ENCODE measurements at places on chromosomes 4 and X.

DNA sequence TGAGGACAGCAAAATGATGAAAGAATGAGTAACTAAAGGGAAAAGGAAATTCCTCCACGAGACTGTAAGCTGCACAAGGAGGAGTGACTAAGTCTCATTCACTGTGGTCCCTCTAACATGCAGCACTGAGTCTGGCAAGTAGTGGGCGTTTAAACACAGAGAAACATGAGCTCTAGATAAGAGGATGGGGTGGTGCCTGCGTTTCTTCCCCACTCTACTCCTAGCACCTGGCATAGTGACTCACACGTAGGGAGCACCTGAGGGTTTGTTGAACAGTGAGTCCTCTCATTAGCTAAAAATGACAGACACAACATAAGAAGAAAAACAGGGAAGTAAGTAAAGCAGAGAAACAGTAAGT, 105.8 kb upstream of the CBR4 start:
- DNase-seq, result peak; percentile 60

GRCh38 chr4:42088386-42088785, 64.1 kb downstream of the BEND4 start:
- peak; percentile 17 for DNase-seq

DNA sequence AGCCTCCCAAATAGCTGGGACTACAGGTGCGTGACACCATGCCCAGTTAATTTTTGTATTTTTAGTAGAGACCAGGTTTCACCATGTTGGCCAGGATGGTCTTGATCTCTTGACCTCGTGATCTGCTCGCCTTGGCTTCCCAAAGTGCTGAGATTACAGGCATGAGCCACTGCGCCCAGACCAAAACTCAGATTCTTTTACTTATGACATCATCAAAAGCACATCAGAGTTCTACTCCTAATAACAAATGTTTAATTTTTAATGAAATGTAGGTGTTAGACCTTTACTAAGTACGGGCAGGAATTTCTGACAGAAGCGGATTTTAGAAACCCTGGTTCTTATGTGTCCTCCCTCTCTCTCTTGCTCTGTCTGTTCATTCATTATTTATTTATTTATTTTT, 38.5 kb upstream of the ERVMER34-1 start:
- no peak for DNase-seq

GRCh38 chr4:1247864-1248244, 1.1 kb downstream of the CTBP1 start:
- no peak for DNase-seq

DNA sequence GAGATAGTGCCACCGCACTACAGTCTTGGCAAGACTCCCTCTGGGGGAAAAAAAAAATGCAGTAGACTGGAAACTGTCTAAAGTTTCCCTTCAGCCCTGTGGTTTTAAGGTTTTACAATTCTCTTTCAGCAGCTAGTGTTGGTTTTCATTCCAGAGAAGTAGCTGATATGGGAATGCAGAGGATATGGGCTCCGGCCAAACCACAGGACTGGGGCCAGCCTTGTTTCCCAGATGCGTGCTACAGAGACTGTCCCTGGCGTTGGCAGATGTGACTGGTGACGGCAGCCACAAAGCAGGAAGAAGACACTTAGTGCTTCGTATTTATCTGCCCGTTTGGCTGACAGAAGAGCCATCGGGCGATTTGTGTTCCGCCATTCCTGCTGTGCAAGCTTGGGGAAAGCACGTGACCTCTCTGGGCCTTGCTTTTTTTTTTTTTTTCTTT, 43.2 kb downstream of the ZBTB49 start:
- peak; percentile 2 for DNase-seq

GRCh38 chrX:12970691-12971202, 4.2 kb upstream of the TMSB4X start:
- DNase-seq, result peak; percentile 79

DNA sequence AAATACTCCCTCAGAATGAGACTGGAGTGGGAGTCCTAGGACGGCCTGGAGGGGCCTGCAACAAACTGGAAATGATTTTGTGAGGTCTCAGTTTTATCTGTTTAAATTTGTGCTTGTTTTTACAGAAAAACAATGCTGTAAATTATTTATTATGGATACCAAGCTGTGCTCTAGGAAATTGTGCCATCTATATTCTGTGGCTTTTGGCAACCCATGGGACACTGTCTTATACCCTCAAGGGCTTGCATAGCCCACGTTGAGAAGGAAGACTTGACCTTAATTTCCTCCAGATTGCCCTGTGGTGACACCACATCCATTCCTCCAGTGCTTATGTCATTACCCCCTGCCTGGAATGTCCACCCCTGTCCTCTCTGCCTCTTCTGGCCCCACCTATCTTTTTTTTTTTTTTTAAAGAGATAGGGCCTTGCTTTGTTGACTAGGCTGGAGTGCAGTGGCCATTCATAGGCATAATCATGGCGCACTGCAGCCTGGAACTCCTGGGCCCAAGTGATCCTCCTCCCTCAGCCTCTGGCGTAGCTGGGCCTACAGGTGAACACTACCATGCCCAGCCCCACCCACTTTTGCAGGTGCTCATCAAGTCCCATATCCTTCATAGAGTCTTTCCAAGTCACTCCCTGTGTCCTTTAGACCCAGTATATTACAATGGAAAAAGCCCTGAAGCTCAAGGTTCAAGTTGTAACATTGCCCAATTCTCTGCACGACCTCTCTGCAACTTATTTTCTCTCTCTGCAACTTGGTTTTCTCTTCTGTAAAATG, 77.4 kb downstream of the HPRT1 start:
- DNase-seq, result peak; percentile 13

DNA sequence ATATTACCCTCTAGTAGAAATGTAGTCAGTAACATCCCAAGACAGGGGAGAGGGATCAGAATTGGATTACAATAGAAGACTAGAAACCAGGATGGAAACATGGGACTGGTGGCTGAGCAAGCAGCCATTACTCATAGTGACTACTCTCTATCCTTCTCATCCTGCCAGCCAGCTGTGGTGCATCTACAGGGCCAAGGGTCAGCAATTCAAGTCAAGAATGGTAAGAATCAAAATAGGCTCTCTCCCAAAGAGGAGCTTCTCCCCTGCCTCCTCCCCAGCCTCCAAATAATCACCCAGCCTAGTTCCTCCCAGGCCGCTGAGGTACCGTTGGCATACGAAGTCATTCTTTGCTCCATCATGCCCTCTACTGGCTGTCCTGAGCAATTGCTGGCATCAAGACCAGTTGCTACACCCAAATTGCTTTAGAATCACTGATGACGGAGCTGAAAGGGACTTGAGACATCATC, 19.4 kb downstream of the AWAT2 start:
- DNase-seq, result peak; percentile 50

DNA sequence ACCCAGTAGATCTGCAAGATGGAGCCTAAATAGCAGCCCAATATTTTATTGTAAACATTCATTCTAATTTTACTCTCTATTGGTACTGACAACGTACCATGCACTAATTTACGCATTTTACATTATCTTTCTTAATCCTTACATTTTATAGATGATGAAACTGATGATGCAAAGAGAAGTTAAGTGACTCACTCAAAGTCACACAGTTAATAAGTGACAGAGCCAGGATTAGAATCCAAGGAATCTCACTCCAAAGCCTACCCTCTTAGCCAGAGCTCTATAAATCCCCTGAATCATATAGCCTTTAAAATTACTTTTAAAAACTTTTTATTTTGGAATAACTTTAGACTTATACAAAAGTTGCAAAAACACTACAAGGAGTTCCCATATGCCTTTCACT, 37.6 kb downstream of the PHKA1 start:
- no peak for DNase-seq

GRCh38 chr4:48169636-48170035, 35.6 kb upstream of the TXK start:
- no peak for DNase-seq

- peak; percentile 64 for DNase-seq
Observed at GRCh38 chrX:118603981-118604380, 108.4 kb downstream of the DOCK11 start.

- peak; percentile 4 for DNase-seq
Observed at GRCh38 chrX:107849747-107850421, 24.2 kb downstream of the MID2 start.

- DNase-seq, result no peak
Observed at GRCh38 chr4:123599061-123599919, 202.7 kb downstream of the SPRY1 start.

- no peak for DNase-seq
Observed at GRCh38 chr4:7307394-7308099, 115.2 kb downstream of the SORCS2 start.

DNA sequence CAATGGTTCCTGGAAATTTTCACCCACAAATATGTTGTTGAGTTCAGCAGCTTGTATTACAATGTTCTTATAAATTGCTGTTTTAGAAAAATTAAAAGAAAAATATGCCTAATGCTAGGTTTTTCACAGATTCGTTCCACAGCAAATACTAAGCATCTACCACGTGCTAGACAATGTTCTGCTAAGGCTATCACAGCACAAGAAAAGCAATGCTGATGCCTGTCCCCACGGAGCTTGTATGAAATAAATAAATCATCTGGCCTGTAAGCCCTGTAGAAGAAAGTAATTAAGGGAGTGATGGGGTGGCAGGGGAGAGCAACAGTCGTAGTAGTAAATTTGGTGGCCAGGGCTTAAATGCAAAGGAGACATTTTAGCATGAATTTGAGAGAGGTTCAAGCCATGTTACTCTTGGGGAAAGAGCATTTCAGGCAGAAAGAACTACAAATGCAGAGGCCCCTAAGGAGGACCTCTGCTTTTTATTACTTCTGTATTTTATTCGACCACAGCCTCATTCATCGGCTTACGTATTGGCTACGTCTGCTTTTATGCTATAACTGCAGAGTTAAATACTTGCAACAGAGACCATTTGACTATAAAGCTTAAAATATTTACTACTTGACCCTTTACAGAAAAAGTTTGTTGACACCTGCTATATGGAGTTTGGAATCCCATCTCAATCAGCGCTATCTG, 36.3 kb downstream of the ARAP2 start:
- peak; percentile 24 for DNase-seq

DNA sequence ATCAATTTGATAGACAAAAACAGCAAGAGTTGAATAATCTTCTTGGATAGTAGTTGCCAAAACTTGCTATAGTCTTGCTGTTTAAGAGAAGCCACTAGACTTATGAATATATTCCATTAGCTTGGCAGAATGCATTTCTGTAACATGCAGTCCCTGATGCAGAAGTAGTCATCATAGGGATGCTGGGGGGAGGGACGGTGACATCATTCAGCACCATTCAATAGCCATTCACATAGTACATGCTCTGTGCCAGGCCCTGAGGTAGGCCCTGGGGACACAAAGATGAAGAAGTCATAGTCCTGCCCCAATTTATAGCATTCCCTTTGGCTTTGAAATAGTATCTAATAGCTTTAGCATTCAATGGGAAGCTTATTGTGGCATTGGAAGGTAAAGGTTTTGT, 185.5 kb upstream of the AFF2 start:
- no peak for DNase-seq

GRCh38 chr4:119638359-119638758, 9.8 kb upstream of the PDE5A start:
- no peak for DNase-seq

- DNase-seq, result no peak
Observed at GRCh38 chr4:169153481-169154087, 117.2 kb downstream of the SH3RF1 start.

DNA sequence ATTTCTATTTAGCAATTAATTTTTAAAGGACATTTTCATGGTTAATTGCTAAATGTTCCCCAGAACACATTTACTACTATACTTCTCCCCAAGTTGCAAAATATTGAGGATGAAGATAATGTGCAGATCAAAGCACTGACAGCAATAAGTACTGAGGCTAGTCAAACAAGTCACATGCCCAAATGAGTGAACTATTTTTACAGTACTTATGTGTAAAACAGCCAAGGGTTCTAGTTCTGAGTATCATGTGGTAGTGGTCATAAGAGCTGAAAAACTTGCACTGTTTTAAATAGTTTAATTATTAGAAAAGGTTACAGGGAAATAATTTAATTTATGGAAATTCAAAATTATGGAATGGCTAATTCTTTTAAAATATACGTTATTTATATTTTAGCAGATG, 3.8 kb downstream of the GALNTL6 start:
- no peak for DNase-seq

- no peak for DNase-seq
Observed at GRCh38 chrX:55754861-55755294, 37.3 kb downstream of the RRAGB start.

DNA sequence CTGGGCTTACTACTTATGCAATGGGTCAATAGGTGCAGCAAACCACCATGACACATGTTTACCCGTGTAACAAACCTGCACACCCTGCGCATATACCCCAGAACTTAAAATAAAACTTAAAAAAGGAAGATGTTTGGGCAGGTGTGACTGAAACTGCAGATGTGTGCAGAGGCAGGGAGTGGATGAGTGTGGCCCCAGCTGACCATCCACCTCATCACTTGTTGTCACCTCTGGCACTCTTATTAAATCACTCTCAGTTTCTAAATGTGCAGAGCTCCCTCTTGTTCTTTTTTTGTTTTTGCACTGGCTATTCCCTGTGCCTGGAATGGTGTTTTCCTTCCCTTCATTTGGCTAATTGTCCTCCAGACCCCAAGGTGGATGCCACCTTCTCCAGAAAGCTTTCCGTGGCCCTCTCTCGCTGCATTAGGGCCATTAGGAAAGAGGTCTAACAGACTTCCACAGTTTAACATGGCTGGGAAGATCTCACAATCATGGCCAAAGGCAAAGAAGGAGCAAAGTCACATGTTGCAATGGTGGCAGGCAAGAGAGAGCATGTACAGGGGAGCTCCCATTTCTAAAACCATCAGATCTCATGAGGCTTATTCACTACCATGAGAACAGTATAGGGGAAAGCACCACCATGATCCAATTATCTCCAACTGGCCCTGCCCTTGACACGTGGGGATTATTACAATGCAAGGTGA, 58.5 kb downstream of the SLC2A9 start:
- no peak for DNase-seq

GRCh38 chr4:131509521-131509920, 1639.6 kb upstream of the PCDH10 start:
- no peak for DNase-seq

GRCh38 chr4:170465429-170465828, 375.7 kb upstream of the AADAT start:
- no peak for DNase-seq

DNA sequence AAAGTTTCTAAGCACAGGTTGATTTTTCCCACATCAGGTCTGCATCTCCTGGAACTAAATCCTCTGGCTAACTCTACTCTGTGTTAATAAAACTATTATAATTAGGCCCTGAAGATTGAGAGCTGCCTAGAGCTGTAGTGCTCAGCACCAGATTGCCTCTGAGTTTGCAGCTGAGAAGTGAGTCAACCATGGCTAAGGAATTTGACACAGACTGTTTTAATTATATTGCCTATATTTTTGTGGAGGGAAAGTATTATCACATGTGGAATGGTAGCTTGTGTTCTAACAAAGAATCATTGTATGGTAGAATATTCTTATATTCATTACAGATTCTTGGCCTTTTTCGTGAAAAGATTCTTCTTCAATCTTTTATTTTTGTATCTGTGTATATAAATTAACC, 1907.6 kb upstream of the TENM3 start:
- no peak for DNase-seq

- DNase-seq, result no peak
Observed at GRCh38 chr4:24477919-24478318, 106.4 kb downstream of the DHX15 start.

DNA sequence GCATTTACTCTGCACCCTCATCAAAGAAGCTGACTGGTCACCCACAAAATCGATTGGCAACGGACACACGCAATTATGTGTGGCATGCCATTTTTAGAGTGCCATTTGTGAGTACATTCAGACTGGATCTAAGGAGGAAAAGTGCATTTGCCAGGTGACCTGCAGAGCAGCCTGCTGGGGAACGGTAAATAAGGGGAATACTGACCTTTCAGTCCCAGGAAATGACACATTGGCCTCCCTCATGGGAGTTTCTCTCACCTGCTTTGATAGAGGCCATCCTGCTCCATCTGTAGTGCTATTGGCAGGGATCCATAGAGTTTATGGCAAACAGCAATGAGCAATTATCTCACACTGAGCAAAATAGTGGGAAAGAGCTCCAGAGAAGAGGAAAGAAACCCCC, 127.8 kb downstream of the DDX53 start:
- DNase-seq, result no peak

Measured in suppressor macrophage (primary cell).